ENCODE measurements at places on chromosomes 5 and 9.

DNA sequence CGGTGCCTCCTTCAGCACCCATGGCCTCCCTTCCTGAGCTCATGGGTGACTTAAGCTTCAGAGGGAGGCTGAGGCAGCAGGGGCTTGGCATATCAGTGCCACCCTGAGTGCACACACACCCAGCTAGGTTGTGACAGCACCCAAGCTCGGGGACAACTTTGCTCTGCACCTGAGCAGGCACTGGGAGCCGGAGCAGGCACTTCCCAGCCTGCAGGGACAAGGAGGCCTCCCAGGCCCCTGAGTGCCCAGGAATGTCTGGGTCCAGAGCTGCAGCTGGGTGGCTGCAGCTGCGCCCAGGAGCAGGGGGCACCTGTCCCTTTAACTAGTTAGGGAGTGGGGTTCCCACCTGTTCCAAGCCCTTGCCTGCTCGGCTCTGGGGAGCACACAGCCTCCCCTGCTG is 48.7 kb upstream of the CDH12 start:
- no peak for DNase-seq

DNA sequence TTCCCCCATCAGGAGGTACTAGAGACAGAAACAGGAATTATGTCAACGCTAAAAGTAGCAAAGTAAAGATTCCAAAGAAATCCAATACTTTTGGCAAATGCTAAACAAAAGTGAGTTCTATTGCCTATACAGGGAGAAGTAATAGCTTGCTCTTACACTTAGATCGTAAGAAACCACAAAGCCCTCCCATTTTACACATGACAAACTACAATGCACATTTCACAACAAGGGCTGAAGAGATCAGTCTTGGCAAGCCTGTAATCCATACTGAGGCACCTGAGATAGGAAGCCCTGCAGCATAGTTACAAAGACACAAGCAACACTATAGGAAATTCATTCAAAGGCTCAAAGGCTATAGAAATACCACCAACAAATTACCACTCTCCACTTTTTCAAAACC is 7.7 kb downstream of the HNRNPK start:
- no peak for DNase-seq

DNA sequence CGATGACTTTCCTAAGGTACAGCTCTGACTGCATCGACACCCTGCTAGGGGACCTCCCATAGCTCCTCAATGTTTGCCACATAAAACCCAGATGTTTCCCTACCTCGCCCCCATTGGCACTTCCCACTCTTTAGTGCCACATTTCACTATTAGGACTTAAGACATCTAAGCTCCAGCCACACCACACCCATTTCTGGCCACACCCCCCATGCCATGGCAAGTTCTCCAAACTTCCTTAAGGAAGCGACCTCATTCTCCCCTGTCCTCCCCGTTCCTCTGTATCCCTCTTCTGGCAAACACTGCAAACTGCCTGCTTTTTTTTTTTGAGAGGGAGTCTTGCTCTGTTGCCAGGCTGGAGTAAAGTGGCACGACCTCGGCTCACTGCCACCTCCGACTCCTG is 62.9 kb downstream of the USP20 start:
- DNase-seq: no peak

DNA sequence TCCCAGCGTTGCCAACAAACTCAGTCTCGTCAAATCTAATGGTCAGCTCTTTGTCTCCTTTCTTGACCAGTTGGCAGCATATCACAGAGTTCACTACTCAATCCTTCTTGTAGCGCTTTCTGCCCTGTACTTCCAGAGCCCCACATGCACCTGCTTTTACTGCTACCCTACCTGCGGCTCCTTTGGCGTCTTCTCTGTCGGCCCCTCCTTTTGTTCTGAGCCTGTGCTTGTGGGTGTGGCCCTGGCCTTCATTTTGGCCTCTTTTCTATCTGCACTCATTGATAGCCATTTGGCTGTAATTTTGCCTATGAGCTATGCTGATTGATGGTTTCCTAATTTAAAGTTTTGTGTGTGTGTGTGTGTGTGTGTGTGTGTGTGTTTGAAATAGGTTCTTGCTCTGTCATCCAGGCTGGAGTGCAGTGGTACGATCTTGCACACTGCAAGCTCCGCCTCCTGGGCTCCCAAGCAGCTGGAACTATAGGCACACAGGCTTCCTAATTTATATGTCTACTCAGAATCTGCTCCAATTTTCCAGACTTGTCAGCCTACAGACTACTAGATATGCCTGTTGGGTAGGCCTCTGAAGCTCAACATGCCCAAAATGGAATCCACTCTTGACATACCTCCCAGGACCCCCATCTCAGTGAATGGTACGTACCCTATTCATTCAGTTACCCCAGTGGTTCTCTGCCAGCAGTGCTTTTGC is 32.3 kb downstream of the ARPC5L start:
- no peak for DNase-seq

DNA sequence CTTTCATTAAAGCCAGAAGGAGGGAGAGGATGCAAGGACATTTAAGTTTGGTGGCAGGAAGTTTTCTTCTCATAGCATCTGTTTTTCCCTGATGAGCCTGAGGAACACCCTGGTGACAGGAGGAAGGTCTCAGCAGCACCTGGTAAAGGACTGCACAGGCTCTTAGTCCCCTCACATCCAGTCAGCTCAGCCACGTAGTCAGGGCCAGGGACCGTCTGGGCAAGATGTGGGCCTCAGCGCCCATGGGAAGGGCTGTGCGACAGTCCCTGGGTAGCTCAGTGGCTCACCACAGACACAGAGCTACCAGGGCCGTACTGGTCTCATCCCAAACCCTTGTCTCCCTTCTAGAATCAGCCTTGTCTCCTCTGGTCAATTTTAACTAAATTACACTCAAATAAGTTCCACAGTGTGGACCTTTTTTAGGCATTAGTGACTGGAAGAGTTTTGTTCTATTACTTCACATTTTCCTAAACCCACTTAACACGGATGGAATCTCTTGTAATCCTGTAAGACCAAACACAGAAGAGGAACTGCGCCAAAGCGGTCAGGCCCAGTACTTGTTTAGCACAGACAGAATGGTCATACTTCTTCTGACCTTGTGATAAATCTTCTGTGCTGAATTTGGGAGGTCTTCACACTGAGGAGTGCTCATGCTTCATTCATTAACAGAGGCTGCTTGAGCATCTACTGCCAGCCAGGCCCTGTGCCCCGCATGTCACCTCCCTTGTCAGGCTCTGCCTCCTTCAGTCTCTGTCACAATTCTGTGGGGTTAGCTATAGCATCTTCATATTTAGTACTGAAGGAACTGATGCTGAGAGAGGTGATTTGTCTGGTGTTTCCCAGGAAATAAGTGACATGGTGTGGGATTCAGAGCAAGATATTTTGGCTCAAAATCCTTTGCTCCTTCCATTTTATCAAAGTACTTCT is 91.4 kb downstream of the ANGPTL2 start:
- DNase-seq: no peak

GRCh38 chr9:136530461-136531089 is 15.3 kb downstream of the NOTCH1 start:
- DNase-seq: no peak

GRCh38 chr5:67876371-67876770 is 339.2 kb upstream of the PIK3R1 start:
- no peak for DNase-seq

GRCh38 chr5:66628561-66628960 is 32.4 kb downstream of the MAST4 start:
- no peak for DNase-seq

DNA sequence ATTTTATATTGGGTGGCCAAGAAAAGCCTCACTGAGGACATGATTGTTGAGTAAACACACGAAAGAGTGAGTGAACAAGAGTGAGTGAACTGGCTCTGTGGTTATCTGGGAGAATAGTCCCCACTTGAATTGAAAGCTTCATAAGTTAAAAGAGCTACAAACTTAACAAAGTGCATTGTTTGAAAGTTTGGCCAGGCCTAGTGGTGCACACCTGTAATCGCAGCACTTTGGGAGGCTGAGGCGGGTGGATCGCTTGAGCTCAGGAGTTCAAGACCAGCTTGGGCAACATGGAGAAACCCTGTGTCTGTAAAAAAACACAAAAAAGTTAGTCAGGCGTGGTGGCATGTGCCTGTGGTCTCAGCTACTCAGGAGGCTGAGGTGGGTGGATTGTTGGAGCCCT is 26.9 kb downstream of the SMC2 start:
- DNase-seq: no peak

DNA sequence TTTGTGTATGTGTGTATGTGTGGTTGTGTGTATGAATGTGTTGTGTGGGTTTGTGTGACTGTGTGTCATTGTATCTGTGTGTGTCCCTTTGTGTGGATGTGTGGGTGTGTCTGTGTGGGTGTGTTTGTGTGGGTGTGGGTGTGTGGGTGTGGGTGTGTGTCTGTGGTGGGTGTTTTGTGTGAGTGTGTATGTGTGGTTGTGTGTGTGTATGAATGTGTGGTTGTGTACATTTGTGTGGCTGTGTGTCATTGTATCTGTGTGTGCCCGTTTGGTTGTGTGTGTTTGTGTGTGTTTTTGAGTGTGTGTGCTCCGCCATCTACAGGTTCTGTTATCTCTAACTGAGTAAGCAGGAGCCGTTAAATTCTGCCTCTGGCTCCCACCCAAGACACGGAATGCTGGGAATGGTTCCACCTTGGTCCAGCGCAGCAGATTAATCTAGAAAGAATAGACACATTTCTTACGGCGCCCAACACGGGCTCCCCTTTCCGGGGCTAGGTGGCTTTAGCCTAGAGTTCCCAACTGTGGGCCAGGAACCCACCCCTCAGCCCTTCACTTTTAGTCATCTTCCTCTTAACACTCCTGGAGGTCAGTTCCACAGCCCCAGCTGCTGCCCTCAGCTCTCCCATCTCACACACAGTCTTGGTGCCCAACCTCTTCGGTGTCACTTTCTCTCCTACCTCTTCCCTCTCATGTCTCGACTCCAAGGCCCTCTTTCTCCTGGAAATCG is 197.1 kb downstream of the TTLL11 start:
- DNase-seq: no peak

GRCh38 chr5:101897914-101898313 is 398.2 kb downstream of the SLCO4C1 start:
- no peak for DNase-seq

- DNase-seq: no peak
Measured at GRCh38 chr5:124843596-124843899, 97.1 kb upstream of the ZNF608 start.

DNA sequence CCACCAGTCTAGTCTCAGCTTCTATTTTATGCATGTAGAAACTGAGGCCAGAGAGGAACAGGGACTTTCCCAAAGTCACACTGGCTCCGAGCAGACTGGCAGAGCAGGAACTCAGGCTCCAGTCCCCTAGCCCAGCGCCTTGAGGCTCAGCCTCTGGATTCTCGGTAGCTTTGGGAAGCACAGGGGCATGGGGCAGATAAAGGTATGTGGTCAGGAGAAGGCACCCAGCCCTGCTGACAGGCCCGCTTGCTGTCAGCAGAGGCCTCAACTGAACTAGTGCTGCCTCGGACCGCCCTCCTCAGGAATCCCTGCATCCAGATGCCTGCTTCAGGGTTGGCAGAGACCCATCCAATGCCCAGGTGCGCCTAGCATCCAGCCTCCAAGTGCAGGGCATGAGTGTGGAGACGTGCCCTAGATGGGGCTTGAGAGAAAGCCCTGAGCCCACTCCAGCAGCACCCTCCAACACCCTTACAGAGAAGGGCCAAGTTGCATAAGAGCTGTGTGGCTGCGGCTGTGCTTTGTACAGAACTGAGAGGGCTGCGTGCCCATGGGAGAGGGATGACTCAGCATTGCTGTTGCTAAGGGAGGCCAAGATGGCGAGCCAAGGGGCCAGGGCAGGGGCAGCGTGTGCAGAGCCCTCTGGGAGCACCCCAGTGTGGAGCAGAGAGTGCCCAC is 168.6 kb downstream of the MACROH2A1 start:
- no peak for DNase-seq

DNA sequence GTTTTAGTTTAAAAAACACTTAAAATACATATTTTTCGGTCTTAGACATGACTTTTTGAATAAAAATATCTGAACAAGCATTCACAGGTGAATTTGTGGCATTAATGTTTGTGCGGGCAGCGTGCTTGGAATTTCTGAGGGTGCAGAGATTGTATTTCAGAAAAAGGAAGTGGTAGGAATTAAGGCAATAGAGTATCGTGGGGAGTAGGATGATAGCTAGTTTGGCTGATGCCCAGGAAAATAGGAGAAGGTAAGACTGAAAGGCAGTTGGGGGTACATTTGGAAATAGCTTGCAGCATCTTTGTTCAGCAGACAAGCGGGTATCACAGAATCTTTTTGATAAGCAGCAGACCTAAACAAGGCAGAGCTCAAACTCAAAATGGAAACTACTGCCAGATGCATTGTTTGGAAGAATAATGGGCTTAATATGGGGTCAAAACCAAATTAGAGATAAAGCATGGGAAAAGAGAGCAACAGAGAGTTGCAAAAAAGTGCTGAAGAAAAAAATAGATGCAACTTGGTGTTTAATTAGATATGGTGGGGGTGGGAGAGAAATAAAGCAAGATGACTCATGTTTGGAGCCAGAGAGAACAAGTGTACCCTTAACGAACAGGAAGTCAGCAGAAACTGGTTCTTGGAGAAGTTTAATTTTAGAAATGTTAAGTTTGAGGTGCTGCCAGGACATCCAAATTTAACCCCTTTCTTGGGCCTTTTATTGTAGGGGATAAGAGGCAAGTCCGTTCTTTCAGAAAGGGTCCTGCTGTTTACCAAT is 85.7 kb upstream of the ARRDC3 start:
- DNase-seq: no peak

- peak; percentile 28 for DNase-seq
Measured at GRCh38 chr5:155728146-155728856, 598.7 kb upstream of the SGCD start.

DNA sequence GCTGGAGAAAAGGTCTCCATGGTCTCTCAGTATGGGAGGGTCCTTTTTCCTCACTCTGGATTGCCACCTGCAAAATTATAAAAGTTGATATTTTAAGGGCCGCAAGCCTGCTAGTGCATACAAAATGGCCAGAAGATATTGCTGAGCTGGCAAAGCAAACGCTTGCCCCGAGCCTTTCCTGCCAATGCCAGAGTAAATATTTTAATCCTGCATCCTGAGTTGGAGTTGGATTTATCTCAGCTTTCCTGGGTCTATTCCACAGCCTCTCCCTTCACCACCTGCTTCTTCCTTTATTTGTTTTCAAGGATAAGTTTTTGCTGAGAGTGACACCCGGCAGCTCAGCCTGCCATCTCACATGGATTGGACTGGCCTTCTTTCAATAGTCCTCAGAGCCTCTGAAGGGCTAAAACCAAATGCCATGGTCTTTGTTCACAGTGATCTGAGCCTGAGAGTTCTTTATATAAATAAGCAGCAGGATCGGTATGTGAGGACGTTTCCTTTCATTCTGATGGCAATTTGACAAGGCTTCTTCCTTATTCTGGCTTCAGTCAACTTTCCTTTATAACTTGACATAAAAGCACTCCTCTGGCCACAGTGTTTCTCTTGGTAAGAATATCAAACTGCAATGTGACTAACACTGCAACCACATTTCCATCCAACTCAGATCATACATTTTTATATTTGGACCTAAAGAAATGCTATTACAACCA is 170.1 kb downstream of the ADAMTS12 start:
- no peak for DNase-seq

Measured in C1 segment of cervical spinal cord (tissue), 14 donors.